NCI-H2081 (cell line): ENCODE measurements at places on chromosomes 5 and 9.

- DNase-seq: no peak
These were observed 300.4 kb downstream of the IRX2 start for GRCh38 chr5:2451100-2451499.

DNA sequence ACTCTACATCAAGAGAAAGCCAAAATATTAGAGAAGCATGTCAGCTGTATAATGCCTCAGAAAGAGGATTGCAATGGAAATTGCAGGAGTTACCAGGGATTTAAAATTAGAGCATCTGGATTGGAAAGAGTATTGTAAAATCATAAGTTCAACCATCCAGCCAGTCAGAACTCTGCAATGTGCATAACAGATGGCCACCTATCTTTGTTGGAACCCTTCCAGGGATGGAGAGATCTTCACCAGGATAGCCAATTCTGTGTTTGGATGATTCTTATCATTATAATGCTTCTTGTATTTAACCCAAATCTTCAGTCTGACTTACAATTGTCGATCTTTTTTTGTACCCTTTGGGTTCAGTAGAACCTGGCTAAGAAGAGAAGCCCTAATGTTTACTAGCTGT lies 164.4 kb downstream of the TLR4 start:
- no peak for DNase-seq

- DNase-seq: no peak
These were observed 143.9 kb upstream of the LHFPL2 start for GRCh38 chr5:78792345-78793055.

GRCh38 chr5:147844846-147845245 lies 13.4 kb upstream of the SPINK1 start:
- DNase-seq: no peak

DNA sequence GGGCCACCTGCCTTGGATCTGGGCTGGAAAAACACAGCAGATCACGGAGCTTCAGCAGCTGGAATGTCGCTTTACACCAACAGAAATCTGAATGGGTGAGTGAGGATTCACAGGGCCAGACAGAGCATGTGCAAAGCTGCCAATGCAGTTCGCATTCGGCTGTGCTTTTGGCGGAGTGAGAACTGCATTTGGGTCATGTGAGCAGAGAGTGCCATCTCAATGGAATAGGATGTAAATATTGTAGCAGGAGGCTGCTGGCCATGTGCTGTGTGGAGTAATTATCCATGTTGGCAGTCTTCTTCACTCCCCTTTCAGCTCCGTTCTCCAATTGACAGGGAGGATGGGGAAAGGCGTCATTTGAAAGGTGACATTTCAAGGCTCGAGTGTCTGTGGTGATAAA lies at the start of gene ANKRD55:
TSS of gene ANKRD55 (minus strand) at position 101 of the 400 bp plus-strand sequence. CDS start 417 bp downstream, outside the sequence.
- DNase-seq: peak; percentile 52

DNA sequence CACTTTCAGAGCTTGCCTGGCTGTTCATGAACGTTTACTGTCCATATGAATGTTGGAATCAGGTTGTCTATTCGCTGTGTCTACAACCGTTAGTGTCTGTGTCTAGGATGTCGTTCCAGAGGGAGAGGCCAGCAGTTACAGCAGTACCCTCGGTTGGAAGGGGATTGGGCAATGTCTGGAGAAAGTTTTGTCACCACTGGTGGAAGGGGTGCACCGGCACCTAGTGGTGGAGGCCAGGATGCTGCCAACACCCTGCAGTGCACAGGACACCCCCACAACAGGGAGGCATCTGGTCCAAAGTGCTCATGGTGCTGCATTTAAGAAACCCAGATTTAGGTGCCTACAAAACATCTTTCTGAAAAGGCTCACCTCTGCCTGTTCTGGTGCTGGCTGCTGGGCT lies 220.7 kb downstream of the FANCC start:
- no peak for DNase-seq

- DNase-seq: peak; percentile 84
These were observed 19.7 kb downstream of the ANXA2R start for GRCh38 chr5:43020399-43020746.
